NCI-H187 (cell line): ENCODE measurements at places on chromosomes 16 and 17.

- DNase-seq = peak; percentile 93
Observed at GRCh38 chr16:676913-677312, 1.4 kb downstream of the RHBDL1 start.

DNA sequence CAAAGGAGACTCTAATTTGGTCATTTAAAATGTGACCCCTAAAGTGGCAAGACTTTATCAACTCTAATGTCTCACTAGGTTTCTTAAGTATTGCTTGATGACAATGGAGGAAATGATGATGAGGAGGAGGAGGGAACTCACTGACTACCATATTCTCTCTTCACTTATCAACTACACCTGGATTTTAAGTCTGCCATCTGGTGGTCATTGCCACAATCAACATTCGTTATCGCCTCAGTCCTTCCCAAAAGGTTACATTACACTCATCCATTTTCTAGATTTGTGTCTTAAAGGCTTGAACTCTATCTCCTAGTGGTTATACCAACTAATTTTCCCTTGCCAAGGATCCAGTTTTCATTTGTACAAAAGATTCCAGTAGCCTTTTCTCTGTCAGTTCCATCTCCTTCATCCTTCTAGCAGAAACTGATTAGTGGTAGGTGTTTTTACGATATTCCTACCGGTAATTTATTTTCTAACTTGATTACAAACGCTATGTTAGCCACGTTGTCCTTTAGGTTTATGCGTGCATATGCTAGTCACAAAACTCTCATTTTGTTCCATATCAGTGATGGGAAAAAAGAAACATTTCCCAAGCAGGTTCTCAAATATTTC, 114.6 kb upstream of the NOG start:
- DNase-seq = no peak

GRCh38 chr17:79791735-79792161, 5.1 kb downstream of the CBX8 start:
- no peak for DNase-seq

DNA sequence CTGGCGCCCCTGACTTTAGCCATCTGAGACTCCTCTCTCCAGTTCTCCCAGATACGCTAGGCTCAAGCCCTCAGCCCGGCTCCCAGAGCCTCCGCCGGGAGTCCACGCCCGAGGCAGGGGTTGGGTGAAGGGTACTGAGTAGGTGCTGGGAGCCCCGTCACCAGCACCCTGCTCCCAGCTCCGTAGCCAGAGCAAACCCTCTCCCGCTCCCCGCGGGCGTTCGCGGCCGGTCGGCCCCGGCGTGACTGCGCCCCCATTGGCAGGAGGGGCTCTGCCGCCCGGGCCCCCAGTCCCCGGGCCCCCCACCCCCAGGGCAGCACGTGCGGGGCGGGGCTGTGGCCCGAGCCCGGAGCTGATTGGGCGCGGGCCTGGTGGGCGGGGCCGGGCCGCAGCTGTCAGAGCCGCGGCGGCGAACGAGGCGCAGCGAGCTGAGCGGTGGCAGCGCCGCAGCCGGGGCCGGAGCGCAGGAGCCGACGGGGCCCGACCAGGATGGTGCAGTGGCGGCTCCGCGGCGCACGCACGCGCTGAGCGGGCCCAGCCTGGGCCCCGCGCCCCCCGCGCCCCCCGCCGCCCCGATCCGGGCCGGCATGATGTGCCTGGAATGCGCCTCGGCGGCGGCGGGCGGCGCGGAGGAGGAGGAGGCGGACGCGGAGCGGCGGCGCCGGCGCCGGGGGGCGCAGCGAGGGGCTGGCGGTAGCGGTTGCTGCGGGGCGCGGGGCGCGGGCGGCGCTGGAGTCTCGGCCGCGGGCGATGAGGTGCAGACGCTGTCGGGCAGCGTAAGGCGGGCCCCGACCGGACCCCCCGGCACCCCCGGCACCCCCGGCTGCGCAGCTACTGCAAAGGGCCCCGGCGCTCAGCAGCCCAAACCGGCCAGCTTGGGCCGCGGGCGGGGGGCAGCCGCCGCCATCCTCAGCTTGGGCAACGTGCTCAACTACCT, at the start of gene SPNS2:
SPNS2 (plus strand) TSS at position 421 of the 937 bp plus-strand sequence; CDS start at position 588, 167 bp downstream.
- DNase-seq = no peak

- no peak for DNase-seq
Observed at GRCh38 chr16:87057211-87057881, 259.8 kb downstream of the C16orf95 start.

DNA sequence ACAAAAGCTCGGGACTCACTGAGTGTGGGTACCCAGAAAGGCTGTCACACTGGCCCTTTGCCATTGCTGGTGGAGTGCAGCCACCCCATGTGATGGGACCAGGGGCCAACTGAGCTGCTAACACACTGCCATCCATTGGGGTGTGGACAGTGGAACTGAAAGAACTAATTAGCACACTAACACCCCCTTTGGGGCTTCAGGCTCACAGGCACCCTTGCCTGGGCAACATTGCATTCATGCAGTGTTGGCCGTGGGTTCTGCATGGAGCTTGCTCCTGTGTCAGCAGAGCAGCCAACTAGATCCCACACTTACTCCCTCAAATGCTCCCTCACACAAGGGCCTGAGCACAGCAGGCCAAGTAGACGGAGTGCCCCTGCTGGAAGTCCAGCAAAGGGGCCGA, 476.0 kb upstream of the ASIC2 start:
- DNase-seq = no peak

DNA sequence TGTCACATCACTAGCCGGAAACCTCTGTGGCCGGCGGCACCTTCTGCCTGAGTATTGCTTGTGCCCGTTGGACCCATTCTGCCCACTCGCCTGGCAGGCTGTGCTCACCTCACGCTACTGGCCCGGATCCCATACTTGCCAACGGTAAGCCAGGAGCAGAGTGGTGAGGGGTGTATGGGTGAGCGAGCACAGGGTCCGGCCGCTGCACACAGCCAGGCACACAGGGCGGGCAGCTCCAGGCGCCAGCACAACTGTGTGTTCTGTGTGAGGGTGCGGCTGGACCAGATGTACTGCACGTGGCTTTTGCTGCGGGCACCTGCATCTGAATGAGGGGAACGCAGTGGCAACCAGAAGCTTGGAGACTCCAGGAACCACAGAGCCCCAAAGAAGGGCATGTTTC, 455.7 kb downstream of the CDH8 start:
- DNase-seq = no peak

- no peak for DNase-seq
Observed at GRCh38 chr17:29847527-29848400, 82.3 kb downstream of the SSH2 start.

- DNase-seq = no peak
Observed at GRCh38 chr17:78793415-78793814, 11.3 kb upstream of the CYTH1 start.

- no peak for DNase-seq
Observed at GRCh38 chr16:60077861-60078260, 1343.7 kb upstream of the GOT2 start.

DNA sequence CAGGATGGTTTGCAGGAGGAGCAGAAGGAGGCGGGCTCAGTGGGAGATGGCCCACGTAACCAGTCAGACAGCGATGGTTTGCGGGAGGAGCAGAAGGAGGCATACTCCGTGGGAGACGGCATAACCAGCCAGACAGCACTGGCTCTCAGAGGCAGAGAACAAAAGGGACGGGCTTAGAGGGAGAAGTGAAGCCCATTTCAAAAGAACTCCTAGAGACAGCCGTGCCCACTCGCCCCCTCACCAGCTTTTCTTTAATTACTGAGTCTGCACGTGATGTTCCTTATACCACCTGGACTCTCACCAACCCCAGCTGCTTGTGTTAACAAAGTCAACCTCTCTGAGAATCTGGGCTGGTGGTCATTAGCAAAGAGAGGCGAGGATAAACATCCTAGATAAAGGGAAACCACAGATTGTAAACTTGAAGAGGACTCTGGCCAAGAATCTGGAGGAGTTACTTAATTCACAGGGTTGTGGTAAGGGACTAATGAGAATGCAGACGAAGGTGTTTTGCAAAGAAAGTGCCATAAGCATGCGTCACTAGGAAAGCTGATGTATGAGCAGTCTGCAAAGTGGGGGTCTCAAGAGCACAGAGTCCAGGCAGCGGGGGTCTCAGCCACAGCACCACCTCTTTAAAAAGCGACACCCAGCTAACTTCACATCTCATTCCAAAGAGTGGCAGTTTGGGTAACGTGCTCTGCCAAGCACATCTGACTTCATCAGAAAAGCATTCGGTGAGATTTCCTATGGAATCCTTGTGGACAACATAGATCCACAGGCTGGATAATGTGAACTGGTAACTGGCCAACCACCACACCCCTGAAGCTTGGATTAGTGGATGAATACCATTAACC, 51.7 kb downstream of the NXN start:
- no peak for DNase-seq

- DNase-seq = no peak
Observed at GRCh38 chr16:66687906-66688625, 8.5 kb downstream of the CMTM4 start.

- no peak for DNase-seq
Observed at GRCh38 chr16:54324716-54325115, 38.1 kb upstream of the IRX3 start.

DNA sequence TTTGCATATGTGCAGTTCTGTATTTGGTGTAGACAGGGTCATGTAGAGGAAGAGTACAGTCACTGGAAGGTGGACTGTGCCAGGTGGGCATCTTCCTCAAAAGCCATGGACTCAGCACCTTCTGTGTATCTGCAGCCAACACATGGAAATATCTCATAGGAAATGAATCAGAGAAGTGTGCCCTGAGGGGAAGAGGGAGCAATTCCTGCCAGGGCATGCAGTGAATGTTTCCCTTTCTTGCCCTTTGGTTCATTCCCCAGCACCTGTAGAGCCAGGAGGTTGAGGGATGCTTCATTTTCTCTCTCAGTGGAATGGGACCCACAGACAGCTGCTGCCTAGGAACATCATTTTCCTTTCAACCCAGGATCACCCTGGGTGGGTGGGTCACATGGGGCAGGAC, 146.1 kb upstream of the HSBP1 start:
- DNase-seq = no peak

DNA sequence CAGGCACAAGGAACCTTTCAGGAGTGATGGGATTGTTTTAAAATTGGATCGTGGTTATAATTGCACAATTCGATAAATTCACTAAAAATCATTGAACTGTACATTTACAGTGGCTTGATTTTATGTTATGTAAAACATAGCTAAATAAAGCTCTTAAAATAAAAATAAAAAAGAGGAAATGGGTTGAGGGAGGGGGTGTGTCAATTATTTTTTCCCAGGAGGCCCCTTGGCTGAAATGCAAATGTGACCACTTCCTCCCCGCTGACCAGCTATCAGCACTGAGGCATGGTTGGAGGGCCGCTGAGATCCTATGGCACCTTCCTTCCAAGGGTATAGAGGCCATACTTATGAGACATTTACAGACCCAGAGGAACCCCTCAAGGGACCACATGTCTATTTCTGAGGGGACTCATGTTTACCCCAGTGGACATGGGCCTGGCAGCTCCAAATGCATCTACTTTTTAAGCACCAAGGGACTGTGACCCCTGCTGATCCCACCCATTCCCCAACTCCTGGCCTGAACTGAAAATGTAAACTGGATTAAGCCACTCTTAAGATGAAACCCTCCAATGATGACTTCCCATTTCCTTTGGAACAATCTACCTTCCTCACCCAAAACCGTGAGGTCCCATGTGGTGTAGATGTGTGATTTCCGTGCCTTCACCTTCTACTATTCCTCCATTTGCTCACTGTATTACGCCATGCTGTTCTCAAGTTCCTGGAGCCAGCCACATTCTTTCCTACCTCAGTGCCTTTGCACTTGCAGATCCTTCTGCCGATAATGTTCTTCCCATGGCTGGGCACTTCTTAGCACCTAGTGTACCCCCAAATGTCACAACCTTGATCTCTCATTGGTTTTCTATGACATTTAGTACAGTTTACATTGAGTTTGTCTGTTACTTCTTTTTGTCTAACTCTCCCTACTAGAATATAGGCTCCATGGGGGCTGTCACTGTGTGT, 2.8 kb upstream of the IL21R start:
- no peak for DNase-seq

DNA sequence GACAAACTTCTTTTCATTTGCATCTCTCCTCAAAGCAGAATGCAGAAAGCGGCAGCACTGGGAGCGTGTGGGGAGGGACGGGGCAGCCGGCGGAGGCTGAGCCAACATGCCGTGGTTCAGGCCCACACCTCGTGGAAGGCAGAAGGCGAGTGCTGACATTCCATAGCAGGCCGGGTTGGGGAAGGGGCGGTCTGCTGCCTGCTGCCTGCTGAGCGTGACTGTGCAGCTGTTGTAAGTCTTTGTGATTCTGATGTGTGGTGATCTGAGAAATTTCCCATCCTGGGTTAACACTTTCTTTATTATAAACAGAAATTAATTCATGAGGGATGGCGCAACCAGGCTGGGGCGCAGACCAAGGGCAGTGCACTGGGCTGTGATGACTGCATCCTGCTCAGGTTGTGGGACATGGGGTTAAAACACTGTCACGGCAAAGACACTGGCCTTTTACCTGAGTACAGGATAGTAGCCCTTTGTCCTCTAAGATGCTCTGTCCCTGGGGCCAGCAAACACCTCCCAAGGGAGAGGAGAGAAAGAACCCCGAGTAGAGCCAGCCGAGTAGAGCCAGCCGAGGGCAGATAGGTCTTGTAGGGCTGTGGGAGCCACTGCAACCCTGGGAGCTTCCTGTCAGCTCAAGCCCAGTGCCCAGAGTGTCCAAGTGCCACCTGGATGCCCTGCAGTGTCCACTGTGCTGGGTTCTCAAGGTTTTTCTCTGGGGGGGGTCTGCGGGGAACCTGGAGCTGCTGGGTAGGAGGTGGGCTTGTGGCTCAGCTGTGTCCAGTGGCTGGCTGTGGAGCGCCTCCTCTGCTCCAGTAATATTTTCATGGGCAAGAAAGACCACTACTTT, 8.8 kb upstream of the DNASE1 start:
- no peak for DNase-seq

DNA sequence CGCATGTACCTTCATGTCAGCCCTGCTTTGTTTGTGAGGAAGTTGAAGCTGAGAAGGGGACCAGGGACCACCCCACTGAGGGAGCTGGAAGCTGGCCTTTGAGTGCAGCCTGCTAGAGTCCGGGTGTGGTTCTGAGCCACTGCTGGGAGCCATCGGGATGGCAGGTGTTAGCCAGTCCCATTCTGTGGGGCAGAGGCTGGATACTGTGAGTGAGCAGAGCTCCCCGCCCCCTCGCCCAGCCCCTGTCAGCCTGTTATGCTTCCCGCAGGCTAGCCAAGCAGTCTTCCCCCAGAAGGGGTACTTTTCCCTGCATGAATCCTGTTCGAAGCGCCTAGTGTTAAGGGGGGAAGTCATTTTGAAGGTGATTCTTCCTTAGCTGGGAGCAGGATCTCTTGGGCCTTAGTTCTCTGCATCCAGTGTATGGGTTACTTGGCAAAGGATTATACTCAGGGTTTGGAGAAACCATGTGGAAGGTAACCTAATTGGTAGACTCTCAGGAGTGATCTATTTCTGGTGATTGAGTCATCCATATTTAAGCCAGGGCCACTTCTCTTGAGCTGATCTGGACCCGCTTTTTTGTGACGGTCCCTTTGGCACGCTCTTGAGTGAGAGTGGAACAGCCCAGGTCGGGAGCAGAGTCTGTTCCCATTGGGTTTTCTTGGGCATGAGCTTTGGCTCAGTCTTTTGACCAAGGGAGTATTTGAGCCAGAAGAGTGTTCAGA, 23.8 kb downstream of the AKAP1 start:
- peak; percentile 38 for DNase-seq
